ENCODE measurements at places on chromosomes 12 and 14. TPM values are rescaled to one million over a fixed set of nuclear protein-coding genes. Genes with fewer than 3 reads are reported as not detected.

- no peak for DNase-seq
Measured at GRCh38 chr12:98228683-98229539, 286.5 kb upstream of the TMPO start.

The P2RX7 gene
- 0.46 TPM for total RNA-seq

- DNase-seq, result no peak
Measured at GRCh38 chr12:84807249-84807648, 105.3 kb downstream of the SLC6A15 start.

DNA sequence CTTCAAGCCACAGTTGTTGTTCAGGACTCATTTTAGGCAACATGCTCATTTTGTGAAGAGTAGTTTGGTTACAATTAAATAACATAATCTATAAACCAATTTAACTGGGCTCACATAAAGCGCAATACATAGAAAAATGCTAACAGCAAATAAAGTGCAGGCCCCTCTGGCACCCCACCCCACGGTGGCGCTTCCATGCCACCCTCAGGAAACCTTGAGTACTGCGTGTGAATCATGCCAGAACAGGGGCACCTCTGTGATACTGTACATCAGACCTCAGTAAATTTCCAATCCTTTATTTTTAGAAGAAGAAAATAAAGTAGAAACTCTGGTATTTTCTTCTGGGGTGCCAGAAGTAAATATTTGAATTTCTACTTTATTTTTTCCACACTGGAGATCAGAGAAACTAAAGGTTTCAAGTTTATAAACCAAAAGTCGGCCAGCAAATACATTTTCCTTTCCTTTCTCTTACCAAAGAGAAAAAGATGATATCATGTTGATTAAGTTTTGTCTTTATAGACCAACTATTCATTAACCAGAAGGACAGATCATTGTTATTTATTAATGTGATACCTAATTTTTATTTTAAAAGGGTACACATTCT, 316.8 kb downstream of the PAWR start:
- peak; percentile 47 for DNase-seq

GRCh38 chr14:74155749-74156148, 71.0 kb downstream of the LIN52 start:
- DNase-seq, result no peak

GRCh38 chr12:120820884-120821510, 83.2 kb downstream of the SPPL3 start:
- DNase-seq, result no peak

- DNase-seq, result peak; percentile 92
Measured at GRCh38 chr14:24195186-24196070, at the start of gene TM9SF1. Gene TM9SF1, minus strand, starts transcription at chr14:24195441. Its CDS starts 422 bp downstream, at chr14:24195019.

DNA sequence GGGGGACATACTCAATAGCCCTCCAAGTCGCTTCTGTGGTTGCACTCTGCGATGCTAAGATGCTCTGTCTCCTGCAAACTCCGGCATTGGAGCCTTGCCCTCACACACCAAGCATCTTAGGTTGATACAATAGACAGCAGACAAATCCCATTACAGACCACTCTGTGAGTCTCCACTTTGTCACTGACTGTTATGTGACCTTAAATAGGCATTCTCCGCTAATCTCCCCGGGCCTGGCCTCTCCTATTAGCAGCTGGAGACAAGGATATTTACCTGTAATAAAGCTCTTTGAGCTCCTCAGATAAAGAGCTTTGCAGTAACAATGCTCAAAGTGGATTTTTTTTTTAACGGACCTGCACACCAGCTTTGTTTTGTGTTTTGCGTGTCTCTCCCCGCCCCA, 479.7 kb upstream of the TBX3 start:
- peak; percentile 86 for DNase-seq

DNA sequence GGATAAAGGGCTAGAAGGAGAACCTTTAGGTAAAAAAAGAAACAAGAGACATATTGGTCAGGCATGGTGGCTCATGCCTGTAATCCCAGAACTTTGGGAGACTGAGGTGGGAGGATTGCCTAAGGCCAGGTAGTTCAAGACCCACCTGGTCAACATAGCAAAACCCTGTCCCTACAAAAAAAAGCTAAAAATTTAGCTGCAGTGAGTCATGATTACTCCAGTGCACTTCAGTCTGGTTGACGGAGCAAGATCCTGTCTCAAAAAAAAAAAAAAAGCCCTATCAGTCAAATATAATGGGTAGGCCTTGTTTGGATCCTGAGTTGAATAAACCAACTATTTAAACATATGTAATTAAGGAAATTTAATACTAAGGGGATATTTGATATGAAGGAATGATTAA, 54.2 kb downstream of the PPP1R36 start:
- DNase-seq, result no peak

DNA sequence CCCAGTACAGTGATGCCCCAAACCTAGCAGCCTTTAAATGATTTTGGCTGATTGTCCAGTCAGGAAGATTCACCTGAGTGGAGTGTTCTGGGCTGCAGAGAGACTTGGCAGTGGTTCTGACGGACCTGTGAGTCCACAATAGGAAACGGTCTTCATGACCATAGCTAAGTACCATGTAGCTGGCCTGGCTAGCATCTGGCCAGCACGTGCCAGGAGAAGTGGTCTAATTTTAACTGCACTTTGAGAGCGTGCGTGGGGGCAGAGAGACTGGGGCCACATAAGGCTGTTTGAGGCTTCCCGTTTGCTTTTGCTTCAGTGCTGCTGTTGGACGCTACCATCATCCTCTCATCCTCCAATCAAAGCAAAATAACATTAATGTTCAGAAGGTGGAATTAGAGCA, 54.7 kb downstream of the PPM1A start:
- no peak for DNase-seq

The C3AR1 gene
- total RNA-seq, result not detected

All from neural progenitor cell (in vitro differentiated cells).